ENCODE measurements at places on chromosomes 4 and X.

DNA sequence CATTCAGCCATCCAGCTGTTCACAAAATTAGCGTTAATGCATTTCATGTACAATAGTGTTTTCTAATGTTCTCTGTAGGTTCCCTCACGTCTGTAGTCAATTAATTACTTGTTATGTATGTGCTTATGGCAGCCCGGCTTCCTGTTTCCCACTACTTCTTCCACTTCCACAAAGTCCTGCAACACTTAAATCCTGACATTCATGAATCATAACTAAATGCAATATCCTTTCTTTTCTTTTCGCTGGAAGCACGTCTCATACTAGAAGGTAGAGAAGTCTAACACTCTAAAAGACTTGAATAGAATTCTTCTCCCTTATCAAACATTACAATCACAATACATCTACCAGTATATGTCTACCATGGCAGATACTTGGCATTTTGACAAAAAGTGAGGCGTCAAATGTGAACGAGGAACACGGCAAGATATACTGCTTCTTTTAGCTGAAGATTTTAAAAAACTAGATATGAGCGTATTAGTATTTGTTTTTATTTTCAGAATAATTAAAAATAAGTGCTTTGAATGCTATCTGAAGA is 239.0 kb upstream of the DIAPH2 start:
- no peak for DNase-seq

DNA sequence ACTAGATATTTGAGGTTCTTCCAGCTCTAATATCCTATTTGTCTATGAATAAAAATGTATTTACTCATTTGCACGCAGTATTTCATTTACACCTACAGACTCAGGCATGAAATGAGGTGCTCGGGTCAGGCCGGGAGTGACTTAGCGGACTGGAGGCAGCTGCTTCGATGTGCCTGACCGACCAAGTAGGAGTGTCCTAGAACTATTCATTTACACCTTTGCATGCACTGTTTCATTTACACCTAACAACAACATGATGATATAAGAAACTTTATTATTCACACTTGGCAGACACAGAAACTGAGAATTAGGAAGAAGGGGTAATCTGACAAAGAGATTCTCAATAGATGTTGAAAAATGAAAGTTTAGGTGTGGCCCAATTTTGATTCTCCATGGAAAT is 28.7 kb upstream of the FAT1 start:
- DNase-seq, result no peak

GRCh38 chr4:173360587-173361221 is 10.1 kb upstream of the SAP30 start:
- no peak for DNase-seq

- no peak for DNase-seq
These were observed 136.6 kb downstream of the NEXMIF start for GRCh38 chrX:74788545-74789086.

- no peak for DNase-seq
These were observed 2.3 kb downstream of the IRF2 start for GRCh38 chr4:184471881-184472613.

DNA sequence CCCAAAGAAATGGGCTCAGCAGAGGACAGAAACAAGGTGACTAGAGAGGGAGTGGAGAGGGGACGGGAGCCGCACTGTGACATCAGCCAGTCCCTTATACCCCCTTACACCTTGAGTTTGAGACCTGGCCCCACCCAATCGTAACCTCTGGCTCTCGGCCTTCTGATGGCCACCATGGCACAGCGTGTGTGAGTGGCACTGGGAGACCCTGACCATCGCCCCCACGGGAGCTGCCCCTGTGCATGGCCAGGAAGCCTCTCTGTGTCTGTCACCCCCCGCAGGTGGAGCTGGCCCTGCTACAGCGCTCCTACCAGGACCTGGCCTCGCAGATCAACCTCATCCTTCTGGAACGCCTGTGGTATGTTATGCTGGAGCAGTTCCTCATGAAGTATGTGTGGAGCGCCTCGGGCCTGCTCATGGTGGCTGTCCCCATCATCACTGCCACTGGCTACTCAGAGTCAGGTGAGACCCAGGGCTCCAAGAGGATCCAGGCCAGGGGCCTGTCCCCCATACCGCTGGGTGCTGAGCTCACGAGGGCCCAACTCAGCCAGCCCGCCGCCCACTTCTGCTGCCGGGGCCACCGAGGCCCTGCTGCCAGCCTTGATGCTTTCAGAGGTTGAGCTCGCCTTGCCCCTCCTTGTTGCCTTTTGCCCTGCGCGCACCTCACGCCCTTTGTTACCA is 4.4 kb downstream of the ABCD1 start:
- DNase-seq, result no peak

GRCh38 chr4:158845311-158846041 is 76.7 kb downstream of the FNIP2 start:
- DNase-seq, result no peak

GRCh38 chr4:4862665-4863482 is 3.4 kb downstream of the MSX1 start:
- DNase-seq, result no peak

DNA sequence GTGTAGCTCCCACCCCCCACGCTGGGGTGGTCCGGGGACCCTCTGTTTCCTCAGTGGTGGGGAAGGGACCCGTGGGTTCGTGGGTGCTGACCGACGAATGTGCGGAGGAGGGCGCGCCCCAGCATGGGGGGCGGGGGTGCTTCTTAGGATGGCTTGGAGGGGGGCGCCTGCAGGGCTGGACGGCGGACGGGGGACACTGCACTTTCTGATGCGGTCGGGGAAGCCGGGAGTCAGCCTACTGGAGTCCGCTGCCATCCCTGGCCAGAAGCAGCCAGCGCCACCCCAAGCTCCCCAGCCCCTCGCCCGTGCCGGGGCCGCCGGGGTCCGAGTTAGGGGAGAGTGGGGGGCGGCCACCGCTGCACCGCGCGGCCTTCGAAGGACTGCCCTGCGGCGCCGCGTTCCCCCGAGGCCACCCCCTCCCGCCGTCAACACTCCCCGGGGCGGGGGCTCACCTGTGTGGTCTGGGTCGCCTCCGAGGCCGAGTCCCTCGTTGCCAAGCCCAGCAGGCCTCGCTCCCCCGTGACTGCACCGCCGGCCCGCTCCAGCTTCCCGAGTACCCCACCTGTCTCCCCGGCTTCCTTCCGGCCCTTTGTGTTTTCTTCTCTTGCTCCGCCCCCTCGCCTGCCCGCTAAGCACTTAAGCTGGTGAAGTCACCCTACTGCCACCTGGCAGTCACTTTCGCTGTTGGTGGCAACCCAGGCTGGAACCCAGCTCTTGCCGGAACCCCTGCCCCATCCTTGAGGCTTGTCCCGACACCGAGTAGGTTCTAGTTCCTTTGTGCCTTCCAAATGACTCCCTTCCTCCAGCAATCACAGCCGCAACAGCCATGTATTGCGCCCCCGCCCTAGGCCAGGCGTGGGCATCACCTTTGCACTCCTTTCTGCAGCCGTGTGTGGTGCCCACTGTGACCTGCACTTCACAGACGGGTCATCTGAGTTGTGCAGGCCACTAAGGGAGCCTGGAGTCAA is at the start of gene OCIAD2:
TSS of gene OCIAD2 (minus strand) at position 569 of the 968 bp plus-strand sequence. CDS start 2,225 bp downstream, outside the sequence.
- DNase-seq, result peak; percentile 56

DNA sequence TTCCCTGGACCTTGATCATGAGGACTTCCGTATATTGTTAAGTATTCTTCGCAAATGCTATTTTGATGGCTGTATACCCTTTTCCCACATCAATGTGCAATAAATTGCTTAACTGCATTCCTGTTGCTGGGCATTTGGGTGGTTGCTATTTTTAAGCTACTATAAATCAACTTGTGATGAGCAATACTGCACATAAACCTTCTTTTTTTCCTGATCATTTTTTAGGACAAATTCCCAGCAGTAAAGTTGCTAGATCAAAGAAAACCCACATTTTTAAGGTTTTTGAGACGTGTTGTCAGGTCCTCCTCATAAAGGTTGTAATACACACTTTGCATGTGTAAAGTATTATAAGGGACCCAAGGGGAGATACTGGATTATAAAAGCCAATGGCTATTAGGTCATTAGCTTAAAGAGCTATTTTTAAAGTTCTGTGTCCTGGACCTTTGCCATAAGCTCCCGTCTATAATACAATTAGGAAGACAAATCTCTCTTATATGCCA is 35.6 kb downstream of the LIMCH1 start:
- no peak for DNase-seq

DNA sequence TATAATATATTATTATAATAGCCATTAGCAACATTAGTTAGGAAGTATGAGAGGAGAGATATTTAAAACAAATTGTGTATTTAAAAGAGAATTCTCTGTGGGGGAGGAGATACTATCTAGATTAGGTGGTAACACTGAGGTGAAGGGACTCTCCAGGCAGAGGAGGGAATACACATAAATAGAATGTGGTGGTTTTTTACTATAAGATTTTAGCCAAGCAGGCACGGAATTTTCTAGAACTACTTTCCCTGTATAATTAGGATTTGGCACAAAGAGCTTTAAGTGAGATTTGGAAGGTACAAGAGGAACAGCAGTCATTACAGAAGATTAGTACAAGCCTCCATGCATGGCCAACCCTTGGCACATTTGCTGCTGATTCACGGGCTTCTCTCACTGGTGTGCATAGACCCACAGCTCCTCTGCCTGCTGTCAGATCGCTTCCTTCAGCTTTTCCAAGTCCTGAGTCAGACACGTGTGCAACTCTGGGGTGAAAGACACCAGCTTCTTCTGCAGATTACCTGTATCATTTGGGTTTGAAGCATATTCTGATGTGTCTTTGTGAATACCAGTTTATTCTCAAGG is 685.5 kb downstream of the KCTD8 start:
- DNase-seq, result no peak

- no peak for DNase-seq
These were observed 279.6 kb upstream of the CLNK start for GRCh38 chr4:10963958-10964703.
